Effector memory CD4-positive, alpha-beta T cell (primary cell): ENCODE measurements at places on chromosomes 12 and 14.

DNA sequence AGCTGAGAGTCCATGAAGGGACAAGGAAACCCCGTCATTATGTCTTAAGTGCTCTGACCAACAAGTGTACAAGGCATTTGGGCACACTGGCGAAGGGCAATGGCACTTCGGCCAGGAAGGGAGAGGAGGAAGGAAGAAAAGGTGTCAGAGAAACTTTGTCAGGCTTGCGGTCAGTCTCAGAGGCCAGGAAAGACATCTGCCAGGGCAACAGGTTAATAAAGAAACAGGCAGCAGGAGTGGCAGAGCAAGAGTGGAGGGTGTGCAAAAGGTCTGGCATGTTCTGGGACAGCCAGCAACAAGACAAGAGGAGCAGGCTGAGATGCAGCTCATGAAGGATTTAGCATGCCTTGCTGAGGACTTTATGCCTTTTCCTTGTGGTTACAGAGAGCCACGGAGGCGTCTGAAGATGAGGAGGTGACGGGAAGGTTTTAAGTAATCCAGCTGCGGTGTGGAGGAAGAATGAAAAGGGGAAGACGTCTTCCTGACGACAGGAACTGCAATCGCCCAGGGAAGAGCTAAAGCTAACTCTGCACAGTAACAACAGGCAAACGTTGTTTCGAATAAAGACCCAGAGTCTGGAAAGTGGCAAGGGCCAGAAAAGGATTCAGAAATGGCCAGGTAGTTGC, 13.1 kb downstream of the APPL2 start:
- no peak for DNase-seq

- DNase-seq: no peak
Measured at GRCh38 chr12:66142826-66143225, 12.3 kb upstream of the LLPH start.

GRCh38 chr12:58159941-58160340, 218.6 kb downstream of the ATP23 start:
- DNase-seq: no peak

DNA sequence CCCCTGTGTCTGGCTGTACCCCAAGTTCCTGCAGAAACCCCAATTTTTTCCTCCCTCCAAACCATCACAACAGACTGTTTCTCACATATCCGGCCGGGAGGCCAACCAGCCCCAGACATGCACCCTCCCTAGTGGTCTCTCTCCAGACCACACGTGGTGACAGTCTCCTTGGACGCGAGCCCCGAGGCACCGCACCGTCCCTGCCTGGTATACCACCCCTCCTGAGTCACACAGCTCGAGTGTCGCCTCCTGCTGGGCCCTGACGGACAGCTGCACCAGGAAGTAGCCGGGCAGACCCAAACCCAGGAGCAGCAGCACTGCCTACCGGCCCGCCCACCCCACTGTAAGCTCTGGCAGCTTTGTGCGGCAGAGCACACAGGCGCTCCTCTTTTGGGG, 97.4 kb downstream of the RFLNA start:
- DNase-seq: no peak

DNA sequence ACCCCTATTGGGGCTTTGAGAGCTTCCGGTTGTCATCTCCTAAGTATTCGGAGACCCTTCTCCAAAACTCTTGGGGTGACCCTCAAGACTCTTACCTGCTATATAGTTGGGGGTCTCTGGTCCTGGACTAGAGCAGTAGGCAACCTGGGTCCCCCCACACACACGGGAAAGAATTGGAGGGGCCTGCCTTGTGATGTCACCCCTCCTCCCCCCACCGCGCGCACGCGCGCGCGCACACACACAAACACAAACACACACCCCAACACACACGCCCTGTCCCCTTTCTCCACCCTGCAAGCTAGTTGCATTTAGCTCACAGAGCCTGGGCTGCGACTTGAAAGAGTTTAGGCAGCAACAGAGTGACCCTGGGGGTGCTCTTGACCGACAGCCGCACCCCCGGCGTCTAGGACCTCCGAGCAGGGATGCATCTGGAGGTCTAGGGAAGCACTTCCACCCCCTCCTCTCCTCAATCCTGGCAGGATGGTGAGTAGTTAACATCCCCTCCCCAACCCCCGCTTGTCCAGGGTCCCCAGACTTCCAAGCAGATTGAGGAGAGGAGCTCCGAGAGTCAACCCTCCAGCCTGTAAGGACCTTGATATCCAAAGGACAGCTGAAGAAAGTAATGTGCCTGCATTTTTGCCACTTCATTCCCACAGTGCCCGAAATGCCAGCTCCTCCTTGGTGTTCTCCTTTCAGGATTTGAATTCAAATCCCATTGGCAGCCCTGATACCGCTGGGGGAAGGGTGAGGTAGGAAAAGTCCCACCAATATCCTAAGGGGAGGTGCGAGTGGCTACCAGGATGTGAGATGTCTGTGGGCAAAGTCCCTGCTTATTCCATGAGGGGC, 1.4 kb upstream of the DNAJC14 start:
- DNase-seq: no peak

GRCh38 chr14:55309761-55310365, 38.6 kb downstream of the FBXO34 start:
- DNase-seq: no peak

DNA sequence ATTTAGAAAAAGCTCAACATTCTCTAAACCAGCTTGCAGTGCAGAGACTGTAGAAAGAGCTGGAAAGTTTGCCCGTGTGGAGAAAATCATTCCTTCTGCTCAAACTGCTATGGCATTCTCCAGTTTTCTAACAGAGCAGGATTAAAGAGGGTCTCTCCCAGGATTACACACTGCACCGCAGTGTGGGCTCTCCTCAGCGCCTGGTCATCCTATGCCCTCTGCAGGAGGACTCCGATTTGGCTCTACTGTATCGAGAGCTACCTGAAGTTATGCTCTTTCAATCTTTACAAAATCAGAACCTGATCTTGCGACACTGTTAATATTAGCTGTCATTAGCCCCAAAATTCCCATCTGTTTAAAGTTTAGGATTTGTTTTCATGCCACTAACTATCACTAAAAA, 33.0 kb downstream of the BHLHE41 start:
- DNase-seq: no peak

DNA sequence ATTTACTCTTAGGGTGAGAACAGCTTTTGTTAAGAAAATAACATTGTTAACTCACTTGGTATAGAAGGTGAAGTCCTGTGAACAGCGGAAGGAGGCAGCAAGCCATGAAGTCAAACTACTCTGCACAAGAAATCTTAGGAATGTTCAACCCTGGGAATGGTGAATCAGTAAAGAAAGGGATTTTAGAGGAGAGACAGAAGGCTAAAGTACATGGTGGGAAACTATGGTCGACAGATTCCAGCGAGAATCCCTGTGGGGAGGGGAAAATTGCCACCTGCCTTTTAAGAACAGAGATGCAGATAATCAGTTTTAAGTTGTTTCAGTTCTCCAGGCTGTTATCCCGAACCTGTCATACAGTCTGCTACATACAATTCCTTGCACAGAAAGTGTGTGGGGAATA, 63.2 kb upstream of the PTPRR start:
- DNase-seq: no peak

GRCh38 chr12:76183459-76184186, 99.1 kb upstream of the NAP1L1 start:
- DNase-seq: no peak

GRCh38 chr14:58699681-58700205, 62.0 kb downstream of the DACT1 start:
- DNase-seq: no peak

- no peak for DNase-seq
Measured at GRCh38 chr12:24948420-24948756, 513 bp downstream of the BCAT1 start.
